ENCODE measurements at places on chromosomes 7 and 10. TPM values are rescaled to one million over a fixed set of nuclear protein-coding genes. Genes with fewer than 3 reads are reported as not detected.

Gene UPK3BL2
- total RNA-seq, result 1.6 TPM

Gene SBDS
- 151 TPM for total RNA-seq

Gene ZNF777
- total RNA-seq, result 10.4 TPM

Gene POLR2J2
- total RNA-seq, result 0.43 TPM

DNA sequence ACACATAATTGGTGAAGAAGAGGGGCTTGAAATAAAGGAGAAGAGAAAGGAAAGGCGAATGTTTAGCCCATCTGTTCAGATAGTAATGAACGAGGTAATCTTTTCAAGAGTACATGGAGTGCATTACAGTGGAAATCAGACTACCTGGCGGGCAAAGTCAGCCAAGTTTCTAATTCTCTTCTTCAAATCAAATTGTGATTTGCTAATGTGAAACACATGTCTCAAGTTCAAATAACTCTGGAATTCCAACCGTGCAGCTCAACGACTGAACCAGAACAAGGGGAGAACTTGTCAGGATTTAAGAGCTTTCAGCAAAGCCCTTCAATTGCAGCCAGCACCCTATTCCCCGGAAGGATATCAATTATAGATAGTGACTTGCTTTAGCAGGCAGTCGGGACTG lies 216.9 kb downstream of the GLI3 start:
- no peak overlapping the region for H3K27ac ChIP-seq
- H3K27me3 ChIP-seq, result no peaks in the 10 kb centered on the region
- DNase-seq, result no peak
- peaks cover 15% of the 10 kb centered on the region for H3K36me3 ChIP-seq

- H3K27me3 ChIP-seq, result no peaks in the 10 kb centered on the region
- no peak overlapping the region for H3K27ac ChIP-seq
- no peaks in the 10 kb centered on the region for H3K36me3 ChIP-seq
These were observed 55.5 kb downstream of the SYPL1 start for GRCh38 chr7:106056513-106057203.

DNA sequence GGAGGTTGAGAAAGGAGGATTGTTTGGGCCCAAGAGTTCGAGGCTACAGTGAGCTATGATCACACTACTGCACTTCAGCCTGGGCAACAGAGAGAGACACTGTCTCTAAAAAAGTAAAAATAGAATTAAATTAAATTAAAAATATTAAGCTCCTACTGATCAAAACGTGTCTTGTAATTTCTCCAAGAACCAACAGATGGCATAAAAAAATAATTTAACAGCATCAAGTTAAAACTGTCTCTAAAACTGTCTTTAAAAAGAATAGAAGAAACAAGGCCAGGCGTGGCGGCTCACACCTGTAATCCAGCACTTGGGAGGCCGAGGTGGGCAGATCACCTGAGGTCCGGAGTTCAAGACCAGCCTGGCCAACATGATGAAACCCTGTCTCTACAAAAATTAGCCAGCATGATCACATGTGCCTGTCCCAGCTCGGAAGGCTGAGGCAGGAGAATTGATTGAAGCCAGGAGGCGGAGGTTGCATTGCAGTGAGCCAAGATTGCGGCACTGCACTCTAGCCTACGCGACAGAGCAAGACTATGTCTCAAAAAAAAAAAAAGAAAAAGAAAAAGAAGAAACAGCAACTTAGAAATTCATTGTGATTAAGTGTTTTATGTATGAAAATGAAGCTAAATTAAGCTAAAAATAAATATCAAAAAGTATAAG lies 24.5 kb downstream of the MTPAP start:
- H3K27me3 ChIP-seq, result no peaks in the 10 kb centered on the region
- DNase-seq, result peak; percentile 5
- no peaks in the 10 kb centered on the region for H3K4me1 ChIP-seq
- no peak overlapping the region for H3K27ac ChIP-seq

DNA sequence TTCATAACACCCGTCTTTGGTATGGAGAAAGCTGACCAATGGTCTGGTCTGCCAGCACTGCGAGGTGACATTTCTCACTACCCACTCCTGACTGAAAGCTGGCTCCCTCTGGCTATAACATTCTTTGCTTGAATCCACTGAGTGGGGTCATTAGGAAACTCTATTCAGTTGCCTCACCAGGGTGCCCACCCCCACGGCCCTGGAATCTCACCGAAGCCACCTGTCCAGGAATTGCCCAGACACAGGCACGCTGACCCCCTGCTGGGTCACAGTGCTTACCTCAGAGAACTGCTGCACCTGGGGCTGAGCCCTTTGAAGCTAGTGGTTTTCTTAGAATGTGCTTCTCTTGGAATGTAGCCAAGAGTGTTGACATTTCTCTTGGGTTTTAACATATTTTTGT lies 28.6 kb downstream of the HECW1 start:
- no peak overlapping the region for H3K27ac ChIP-seq
- H3K36me3 ChIP-seq, result no peaks in the 10 kb centered on the region
- no peaks in the 10 kb centered on the region for H3K27me3 ChIP-seq
- H3K4me3 ChIP-seq, result no peak overlapping the region
- peaks cover 14% of the 10 kb centered on the region for H3K4me1 ChIP-seq

DNA sequence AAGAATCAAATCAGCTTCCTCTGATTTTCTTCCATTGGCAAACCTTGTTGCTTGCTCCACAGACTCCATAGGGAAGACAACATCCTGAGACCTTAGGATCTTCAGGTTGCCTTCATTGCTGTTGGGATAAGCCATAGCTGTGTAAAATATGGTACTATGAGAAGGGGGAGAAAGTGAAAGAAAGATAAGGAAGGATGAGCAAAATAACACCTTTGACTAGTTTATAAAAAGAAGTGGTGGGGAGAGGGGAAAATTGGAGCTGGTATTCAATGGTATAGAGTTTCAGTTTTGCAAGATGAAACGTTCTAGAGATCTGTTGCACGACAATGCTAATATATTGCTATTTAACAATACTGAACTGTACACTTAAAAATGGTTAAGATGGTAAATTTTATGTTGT lies 180.4 kb upstream of the PHYHIPL start:
- no peaks in the 10 kb centered on the region for H3K27me3 ChIP-seq
- no peak overlapping the region for H3K27ac ChIP-seq
- no peaks in the 10 kb centered on the region for H3K36me3 ChIP-seq
- H3K4me3 ChIP-seq, result no peak overlapping the region
- H3K4me1 ChIP-seq, result no peaks in the 10 kb centered on the region

GRCh38 chr10:62471711-62472110 lies 97.5 kb downstream of the ZNF365 start:
- H3K27ac ChIP-seq, result no peak overlapping the region
- DNase-seq, result no peak
- no peak overlapping the region for H3K4me3 ChIP-seq
- H3K36me3 ChIP-seq, result no peaks in the 10 kb centered on the region
- no peaks in the 10 kb centered on the region for H3K27me3 ChIP-seq
- peaks cover 9% of the 10 kb centered on the region for H3K4me1 ChIP-seq

GRCh38 chr7:80659120-80660055 lies 20.9 kb downstream of the CD36 start:
- no peaks in the 10 kb centered on the region for H3K27me3 ChIP-seq
- no peaks in the 10 kb centered on the region for H3K36me3 ChIP-seq
- peak; percentile 53 for DNase-seq
- 0 out of 2 replicates have a peak, but pooled peaks cover 7% of the 10 kb centered on the region for H3K4me1 ChIP-seq
- H3K4me3 ChIP-seq, result no peak overlapping the region

DNA sequence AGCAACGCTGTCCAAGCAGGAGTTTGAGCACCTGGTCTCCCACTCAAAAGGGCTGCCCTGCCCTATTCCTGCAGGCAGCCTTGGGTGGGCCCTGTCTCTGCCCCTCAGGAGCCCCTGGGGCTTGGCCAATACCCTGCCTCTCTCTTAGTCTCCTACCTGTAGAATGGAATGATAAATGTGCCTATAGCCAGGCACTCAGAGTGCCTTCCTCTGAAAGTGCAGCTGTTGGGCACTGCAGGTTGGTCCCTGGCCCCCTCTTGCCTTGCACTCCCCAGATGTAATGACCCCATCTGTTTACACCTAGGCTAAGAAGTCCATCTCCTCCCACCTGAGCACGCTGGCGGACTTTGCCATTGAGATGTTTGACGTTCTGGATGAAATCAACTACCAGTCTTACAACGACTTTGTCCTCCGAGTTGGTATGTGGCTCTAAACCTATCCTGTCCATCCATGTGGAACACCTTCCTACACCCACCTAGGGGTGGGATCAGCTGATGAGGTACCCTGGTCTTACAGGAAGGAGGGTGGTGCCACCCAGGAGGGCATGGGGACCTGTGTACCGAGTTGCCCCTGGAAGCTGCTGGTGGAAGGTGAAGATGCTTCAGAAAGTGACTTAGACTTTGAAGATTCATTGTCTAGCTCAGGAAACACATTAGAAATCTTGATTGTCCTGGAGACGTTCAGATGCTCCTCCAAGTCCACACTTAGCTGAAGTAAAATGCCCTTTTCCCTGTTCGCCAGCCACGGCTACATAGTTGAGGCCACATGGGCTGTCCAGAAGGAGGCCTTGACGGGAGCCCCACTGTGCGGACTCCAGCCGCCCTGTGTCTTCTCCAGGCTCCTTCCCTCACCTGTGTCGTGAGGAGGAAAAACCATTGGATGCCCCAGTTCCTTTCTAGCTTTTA lies 134.1 kb downstream of the ADCY1 start:
- H3K4me3 ChIP-seq, result no peak overlapping the region
- no peaks in the 10 kb centered on the region for H3K27me3 ChIP-seq
- no peak overlapping the region for H3K27ac ChIP-seq
- H3K4me1 ChIP-seq, result peaks cover 7% of the 10 kb centered on the region
- no peak for DNase-seq
- H3K36me3 ChIP-seq, result no peaks in the 10 kb centered on the region

- peak; percentile 80 for DNase-seq
- H3K4me1 ChIP-seq, result peaks cover 13% of the 10 kb centered on the region
- no peaks in the 10 kb centered on the region for H3K27me3 ChIP-seq
- H3K4me3 ChIP-seq, result peak overlapping the region; percentile 80
- peaks cover 18% of the 10 kb centered on the region for H3K36me3 ChIP-seq
- H3K27ac ChIP-seq, result peak overlapping the region; percentile 90
These were observed 1.1 kb upstream of the HOXA1 start for GRCh38 chr7:27096768-27097514.

GRCh38 chr7:105655500-105656380 lies 74.4 kb upstream of the EFCAB10 start:
- no peak for DNase-seq
- H3K27ac ChIP-seq, result no peak overlapping the region
- H3K4me1 ChIP-seq, result 0 out of 2 replicates have a peak, but pooled peaks cover under 1% of the 10 kb centered on the region
- no peak overlapping the region for H3K4me3 ChIP-seq

DNA sequence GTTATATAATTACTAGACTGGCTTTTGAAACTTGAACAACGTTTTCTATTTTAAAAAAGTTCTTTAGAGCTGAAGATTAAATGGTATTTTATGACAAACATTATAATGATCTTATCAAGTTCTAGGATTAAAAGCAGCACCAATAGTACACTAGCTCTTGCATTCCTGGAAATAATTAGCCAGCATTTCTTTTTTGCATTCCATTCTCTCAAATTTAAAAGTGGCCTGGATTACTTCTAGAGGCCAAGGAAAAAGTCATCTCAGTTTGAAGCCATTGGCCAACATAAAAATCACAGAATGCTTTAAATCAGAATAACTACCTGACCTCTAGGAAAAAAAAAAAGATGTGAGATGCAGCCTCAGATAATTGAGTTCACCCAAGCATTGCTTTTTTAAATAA lies 1326.4 kb upstream of the SORCS1 start:
- no peak overlapping the region for H3K27ac ChIP-seq
- peak; percentile 13 for DNase-seq
- H3K4me1 ChIP-seq, result peaks cover 6% of the 10 kb centered on the region
- H3K4me3 ChIP-seq, result no peak overlapping the region
- no peaks in the 10 kb centered on the region for H3K27me3 ChIP-seq

GRCh38 chr10:43040482-43041256 lies 36.2 kb upstream of the RET start:
- no peaks in the 10 kb centered on the region for H3K36me3 ChIP-seq
- H3K4me3 ChIP-seq, result no peak overlapping the region
- DNase-seq, result no peak
- no peaks in the 10 kb centered on the region for H3K27me3 ChIP-seq

- no peaks in the 10 kb centered on the region for H3K36me3 ChIP-seq
- no peak for DNase-seq
- no peaks in the 10 kb centered on the region for H3K4me1 ChIP-seq
These were observed 682.0 kb upstream of the FOXK1 start for GRCh38 chr7:4000139-4000538.

GRCh38 chr7:128860158-128861073 lies 2.2 kb upstream of the ATP6V1F start:
- H3K27me3 ChIP-seq, result no peaks in the 10 kb centered on the region
- peaks cover 7% of the 10 kb centered on the region for H3K36me3 ChIP-seq
- peak overlapping the region; percentile 50 for H3K27ac ChIP-seq
- DNase-seq, result peak; percentile 73
- no peak overlapping the region for H3K4me3 ChIP-seq

Measured in GM23248 (cell line).